ENCODE measurements at places on chromosomes 5 and 9. TPM values are rescaled to one million over a fixed set of nuclear protein-coding genes. Genes with fewer than 3 reads are reported as not detected.

Gene POU5F2
- total RNA-seq = 3.1 TPM

Gene TMEM215
- total RNA-seq = not detected

Gene CCDC180
- 4.2 TPM for total RNA-seq

Gene IL3
- not detected for total RNA-seq

Gene JAK2
- 13.2 TPM for total RNA-seq

Gene KIF4B
- not detected for total RNA-seq

Gene IL9
- total RNA-seq = not detected

Gene POMT1
- 24.2 TPM for total RNA-seq

Gene FBXW5
- 139 TPM for total RNA-seq

Gene WNK2
- not detected for total RNA-seq

Gene LURAP1L
- 47.5 TPM for total RNA-seq

Gene ST8SIA4
- 0.54 TPM for total RNA-seq
